ENCODE measurements at places on chromosomes 7 and 10.

DNA sequence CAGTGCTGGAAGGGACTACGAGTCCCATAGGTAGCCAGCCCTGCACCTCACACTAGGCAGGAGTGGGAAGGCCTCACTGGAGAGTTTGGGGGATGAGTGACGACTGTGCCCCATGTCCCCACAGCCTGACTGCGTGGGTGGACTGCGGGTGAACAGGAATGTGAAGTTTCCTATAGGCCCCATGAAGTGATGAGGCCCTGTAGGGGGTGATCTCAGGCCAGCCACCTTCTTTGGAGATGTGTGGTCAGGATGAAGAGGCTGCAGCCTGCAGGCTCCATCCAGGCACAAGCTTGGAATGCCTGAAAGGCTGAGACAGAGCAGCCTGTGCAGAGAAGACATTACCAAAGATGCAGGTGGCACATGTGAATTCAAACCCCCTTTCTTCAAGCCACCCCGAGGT is 94.9 kb downstream of the CPXM2 start:
- no peak for DNase-seq

GRCh38 chr7:101170617-101171441 is 5.5 kb upstream of the VGF start:
- no peak for DNase-seq

DNA sequence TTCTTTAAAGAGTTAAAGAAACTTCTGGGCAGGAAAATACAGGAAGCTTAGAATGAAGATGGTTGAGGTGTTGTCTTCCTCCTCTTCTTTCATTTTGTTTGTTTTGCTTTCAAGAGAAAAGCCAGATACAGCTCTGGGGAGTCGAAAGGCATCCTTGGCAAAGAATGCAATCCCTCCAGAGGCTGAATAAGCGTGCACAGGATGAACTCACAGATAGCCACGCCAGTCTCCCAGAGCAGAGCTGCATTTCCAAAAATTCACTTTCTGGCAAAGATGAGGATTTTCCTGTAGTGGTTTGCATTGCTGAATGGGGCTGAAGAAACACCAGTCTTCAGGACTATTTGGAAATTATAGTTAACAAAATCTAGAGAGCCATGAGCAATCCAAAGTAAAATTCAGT is 336.4 kb downstream of the NRG3 start:
- DNase-seq: no peak

DNA sequence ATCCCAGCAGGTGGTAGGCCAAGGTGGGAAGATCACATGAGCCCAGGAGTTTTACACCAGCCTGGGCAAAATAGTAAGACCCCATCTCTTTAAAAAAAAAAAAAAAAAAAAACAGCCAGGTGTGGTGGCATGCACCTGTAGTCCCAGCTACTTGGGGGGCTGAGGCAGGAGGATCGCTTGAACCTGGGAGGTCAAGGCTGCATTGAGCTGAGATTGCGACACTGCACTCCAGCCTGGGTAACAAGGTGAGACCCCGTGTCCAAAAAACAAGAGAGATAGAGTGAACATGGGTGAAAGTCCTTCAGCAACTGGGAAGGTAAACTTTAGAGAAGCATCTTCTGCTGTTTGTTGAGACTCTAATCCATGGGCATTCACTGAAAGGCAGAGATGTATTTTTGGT is 6.3 kb upstream of the LAMTOR4 start:
- no peak for DNase-seq

DNA sequence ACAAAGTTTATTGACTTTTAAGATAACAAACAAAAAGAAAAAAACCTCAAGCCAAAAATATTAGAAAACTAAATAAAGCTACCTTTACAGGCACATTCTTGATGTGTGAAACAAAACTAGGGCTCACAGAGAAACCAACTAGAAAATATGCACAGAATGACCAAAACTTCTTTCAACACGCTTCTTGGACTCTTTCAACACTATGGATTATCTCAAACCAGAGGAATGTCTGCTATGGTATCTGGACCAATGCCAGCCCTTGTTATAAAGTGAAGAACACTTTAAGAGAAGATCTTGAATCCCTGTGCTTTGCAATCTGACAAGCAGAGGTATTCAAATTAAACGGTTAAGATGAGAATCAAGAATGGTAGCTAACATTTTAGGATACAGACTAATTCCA is 76.6 kb downstream of the DNAJC1 start:
- DNase-seq: no peak

DNA sequence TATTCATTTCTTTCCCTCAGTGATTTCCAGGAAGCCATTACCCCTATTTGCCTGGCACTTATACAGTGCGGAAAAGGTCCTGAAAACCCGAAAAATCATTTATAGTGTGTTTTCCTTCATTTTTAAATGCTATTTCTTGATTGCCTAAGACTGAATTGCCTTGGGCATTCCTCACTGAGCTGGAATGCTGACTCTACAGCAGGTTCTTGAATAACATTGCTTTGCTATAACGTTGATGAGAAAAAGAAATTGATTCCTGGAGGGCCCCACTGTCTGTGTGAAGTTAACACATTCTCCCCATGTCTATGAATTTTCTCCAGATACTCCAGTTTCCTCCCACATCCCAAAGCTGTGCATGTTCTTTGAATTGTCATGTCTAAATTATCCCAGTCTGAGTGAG is 308.5 kb downstream of the EXOC4 start:
- DNase-seq: no peak

DNA sequence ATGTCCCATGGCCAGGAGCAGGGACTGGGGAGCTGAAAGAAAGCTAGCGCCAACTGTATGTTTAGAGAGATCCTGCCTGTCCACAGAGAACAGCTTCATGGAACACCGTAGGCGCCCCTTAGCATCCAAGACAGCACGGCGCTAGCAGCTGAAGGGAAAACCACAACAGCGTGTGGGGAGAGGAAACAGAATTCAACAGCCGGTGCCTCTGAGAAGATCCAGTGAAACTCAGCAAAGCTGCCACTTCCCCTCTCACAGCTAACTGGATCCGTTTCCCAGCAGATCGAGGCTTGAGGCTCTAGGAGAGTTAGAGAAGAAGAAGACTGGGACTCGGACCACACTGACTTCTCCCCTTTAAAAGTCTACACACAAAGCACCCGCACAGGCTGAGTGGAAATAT is 145.0 kb downstream of the MAD1L1 start:
- no peak for DNase-seq

- DNase-seq: no peak
These were observed 501.6 kb downstream of the PTPRN2 start for GRCh38 chr7:158085741-158086695.

DNA sequence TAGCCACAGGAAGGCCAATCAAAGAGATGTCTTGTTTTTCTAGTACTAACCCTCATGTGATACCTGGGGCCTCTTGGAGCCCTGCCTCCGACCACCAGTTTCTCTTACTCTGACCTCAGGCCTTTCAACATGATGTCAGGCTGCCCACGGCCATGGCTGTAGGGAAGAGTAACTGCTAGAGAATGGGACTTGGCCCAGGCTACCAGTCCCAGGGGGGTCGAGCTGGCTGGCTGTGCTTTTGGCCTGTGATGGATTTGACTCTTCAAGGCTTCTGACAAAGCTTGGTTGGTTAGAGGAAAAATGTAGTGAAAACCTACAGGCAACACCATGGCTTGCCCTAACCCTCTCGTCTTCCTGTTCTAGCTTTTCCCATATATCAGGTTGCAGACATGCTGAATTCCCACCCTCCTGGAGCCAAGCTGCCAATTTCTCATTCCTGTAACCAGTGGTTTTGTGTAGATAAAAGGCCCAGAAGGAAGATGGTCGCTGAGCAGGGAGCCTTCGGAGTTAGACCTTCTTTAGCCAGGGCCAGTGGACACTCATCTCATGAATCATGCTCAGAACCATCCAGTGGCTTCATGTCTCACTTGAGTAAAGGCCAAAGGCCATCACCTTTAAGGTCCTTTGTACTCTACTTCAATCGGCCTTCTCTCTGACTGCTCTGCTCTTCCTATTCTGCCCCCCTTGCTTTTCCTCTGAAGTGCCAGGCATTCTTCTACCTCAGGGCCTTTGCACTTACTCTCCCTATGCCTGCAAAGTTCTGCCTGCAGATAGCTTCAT is 19.7 kb downstream of the SUFU start:
- no peak for DNase-seq

DNA sequence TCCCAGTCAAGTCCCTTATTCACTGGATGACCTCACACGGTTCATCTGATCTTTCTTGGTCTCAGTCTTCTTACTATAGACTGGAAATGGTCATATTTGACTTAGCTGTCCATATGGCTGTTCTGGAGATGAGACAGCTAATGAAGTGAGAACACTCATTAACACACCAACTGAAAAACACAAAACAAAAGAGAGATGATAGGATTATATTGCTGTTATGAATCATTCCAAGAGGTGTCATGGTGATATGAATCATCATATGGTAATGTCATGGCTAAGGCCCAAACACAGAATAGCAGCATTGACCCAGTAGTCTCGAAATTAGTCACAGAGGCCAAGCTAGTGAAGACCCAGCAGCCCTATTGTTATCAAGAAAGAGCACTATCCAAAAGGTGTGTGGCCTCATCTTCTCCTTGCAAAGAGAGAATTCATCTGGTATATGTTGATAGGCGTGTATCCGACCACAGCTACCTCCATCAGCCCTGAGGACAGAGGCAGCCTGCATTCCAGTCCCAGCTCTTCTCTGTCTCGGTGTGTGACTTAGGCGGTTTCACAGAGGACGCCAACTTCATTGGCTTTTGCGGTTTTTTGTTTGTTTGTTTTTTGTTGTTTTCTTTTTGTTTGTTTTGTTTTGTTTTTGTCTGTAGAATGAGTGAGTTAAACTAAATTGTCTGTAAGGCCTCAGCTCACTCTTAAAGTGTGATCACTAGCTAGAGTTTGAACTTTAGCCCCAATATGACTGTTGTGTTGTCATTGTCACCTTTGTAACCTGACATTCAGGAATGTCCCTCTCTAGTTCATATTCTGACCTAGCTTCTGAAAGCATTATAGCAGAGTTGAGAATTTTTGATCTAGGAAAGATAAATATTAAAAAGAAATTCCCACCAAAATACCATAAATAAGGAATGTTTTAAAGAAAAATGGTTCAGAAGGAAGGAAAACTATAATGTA is 97.4 kb upstream of the PDCD4 start:
- DNase-seq: no peak

DNA sequence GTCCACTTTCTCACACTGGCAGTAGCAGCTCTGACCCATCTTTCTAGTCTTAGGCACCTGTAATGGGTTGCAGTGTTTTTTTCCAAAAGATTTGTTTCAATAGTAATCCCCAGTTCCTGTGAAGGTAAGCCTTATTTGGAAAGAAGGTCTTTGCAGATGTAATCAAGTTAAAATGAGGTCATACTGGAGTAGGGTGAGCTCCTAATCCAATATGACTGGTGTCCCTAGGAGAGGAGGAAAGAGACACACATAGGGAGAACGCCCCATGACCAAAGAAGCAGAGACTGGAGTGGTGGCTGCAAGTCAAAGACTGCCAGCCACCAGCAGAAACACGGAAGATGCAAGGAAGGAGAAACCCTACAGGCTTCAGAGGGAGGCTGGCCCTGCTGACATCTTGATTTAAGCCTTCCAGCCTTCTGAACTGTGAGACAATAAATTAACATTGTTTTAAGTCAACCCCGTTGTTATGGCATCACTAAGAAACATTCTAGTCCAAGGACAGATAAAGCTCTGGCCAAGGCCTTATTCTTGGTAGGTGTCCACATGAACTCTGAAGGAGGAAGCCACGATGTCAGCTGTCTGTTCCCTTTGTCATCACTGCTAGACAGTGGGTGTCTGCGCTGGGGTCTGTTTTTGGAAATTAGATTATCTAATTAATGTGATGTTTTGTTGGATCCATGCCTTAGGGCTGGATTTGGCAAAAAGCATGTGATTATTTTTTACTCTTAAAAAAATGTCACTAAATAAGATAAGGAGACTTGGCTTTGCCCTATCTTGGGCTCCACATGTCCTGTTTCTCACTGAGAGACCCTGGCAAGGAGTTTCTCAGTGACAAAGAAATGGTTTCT is 214.9 kb downstream of the KCNMA1 start:
- no peak for DNase-seq

DNA sequence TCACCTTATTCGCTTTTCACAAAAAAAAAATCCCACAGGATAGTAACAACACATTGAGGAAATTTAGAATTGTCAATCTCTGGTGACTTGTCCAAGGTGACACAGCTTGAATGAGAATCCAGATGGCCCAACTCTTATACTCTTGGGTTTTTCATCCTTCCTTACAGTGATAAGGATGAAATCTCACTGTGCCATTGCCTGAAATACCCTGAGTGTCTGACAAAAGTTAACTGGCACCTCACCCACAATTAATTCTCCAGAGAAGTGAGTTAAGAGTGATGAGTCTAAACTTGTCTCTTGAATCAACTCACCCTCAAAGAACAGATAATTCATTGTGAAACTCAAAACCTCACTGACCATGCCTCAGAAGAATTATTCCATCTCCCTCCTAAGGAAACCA is 18.9 kb downstream of the CHRM2 start:
- no peak for DNase-seq

DNA sequence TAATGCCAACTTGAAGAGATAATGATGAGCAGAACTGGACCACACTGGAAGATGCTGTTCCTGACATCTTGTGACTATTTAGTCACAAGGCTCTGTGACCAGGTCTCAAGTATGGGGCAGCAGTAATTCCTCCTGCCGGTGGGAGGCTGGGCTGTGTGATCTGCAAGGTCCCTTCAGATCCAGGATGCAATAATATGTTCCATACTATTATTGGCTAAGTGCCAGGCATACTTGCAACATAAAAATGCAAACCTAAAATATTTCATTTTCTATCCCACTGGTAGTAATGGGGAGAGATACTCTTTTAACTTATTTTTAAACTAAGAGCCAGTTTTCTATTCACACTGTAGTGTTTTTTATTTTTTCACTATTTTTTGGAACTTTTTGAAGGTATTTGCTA is 171.5 kb downstream of the CYP26A1 start:
- no peak for DNase-seq

DNA sequence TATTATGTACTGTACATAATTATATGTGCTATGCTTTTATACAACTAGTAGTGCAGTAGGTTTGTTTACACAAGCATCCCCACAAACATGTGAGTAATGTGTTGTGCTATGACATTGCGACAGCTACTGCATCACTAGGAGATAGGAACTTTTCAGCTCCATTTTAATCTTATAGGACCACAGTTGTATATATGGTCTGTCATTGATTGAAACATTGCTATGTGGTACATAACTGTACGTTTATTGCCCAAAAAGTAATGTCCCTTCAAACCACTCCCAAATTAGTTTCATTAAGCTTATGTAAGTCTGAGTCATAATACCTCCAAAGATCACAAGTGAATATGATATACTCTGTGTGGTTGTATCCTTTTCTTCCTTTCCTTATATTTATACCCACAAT is 183.2 kb upstream of the POT1 start:
- DNase-seq: no peak

GRCh38 chr7:42960762-42961161 is 28.6 kb downstream of the MRPL32 start:
- DNase-seq: no peak

GRCh38 chr7:73442903-73443500 is 9.4 kb downstream of the FZD9 start:
- DNase-seq: no peak

GRCh38 chr10:106500925-106501525 is 663.5 kb downstream of the SORCS1 start:
- DNase-seq: no peak
